Uterine smooth muscle cell (primary cell): ENCODE measurements at places on chromosomes 1 and 21. TPM values are rescaled to one million over a fixed set of nuclear protein-coding genes. Genes with fewer than 3 reads are reported as not detected.

The AUNIP gene
- total RNA-seq: 1.7 and 5.6 TPM in 2 replicates

The BSND gene
- total RNA-seq: not detected in 2 replicates

The FCRL5 gene
- not detected in 2 replicates for total RNA-seq

The SELL gene
- under 0.01 and 0.12 TPM in 2 replicates for total RNA-seq

The SELP gene
- total RNA-seq: not detected in 2 replicates

The PLA2G2D gene
- total RNA-seq: not detected in 2 replicates

The MANEAL gene
- total RNA-seq: 0.44 and 0.50 TPM in 2 replicates

The AGBL4 gene
- total RNA-seq: not detected in 2 replicates

The NBPF6 gene
- total RNA-seq: not detected in 2 replicates

The SLC30A2 gene
- not detected in 2 replicates for total RNA-seq

The TMEM52 gene
- total RNA-seq: 0.11 and 0.25 TPM in 2 replicates

The C1QA gene
- not detected in 2 replicates for total RNA-seq
